Astrocyte (in vitro differentiated cells and primary cell): ENCODE measurements at places on chromosomes 4 and X. TPM values are rescaled to one million over a fixed set of nuclear protein-coding genes. Genes with fewer than 3 reads are reported as not detected.
A peak's percentile ranks its signal among the peaks of the same experiment; 100 is the strongest.

DNA sequence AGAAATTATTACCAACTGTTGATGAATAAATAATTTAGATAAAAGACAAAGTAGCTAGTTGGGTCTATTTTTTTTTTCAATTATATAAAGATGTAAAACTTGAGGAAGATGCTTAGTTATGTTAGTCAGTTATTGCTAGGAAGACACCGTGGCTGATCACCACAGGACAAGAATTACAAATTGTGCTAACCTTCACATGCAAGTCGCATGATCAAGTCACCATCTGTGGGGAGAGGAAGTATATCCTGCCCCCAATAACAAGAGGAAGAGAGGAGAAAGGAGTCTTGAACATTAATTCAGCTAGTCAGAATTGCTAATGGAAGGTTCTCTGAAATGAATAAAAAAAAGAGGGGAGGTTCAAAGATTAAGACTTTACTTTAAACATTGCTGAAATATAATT is 52.3 kb downstream of the CPEB2 start:
- peaks cover 33% of the 10 kb centered on the region for H3K36me3 ChIP-seq
- no peak for DNase-seq
- no peaks in the 10 kb centered on the region for H3K27me3 ChIP-seq
- no peaks in the 10 kb centered on the region for H3K4me1 ChIP-seq

Gene DSPP
- not detected in 2 replicates for total RNA-seq

Gene TCEANC
- total RNA-seq = 1.0 and 2.3 TPM in 2 replicates

Gene FAM236A
- total RNA-seq = not detected in 2 replicates

DNA sequence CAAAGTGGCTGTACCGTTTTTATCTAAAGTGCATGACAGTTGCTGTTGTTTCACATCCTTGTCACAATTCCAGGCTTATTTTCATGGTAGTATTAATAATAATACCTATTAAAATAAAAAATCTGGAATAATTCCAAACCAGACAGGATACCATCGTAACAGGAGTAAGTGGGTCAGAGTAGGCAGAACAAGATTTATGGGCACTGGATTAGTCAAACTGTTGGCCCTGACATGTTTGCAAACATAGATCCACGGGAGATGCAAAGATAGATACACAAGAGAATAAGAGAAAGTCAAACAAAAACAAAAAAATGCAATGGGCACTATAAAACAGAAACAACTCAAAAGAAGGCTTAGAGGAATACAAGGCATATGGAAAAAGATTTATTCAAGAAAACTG is 449.5 kb upstream of the HS3ST1 start:
- no peaks in the 10 kb centered on the region for H3K36me3 ChIP-seq
- DNase-seq = no peak
- no peaks in the 10 kb centered on the region for H3K4me1 ChIP-seq
- no peaks in the 10 kb centered on the region for H3K27me3 ChIP-seq
- no peak overlapping the region for H3K27ac ChIP-seq

Gene MAGED4B
- 144 and 150 TPM in 2 replicates for total RNA-seq

DNA sequence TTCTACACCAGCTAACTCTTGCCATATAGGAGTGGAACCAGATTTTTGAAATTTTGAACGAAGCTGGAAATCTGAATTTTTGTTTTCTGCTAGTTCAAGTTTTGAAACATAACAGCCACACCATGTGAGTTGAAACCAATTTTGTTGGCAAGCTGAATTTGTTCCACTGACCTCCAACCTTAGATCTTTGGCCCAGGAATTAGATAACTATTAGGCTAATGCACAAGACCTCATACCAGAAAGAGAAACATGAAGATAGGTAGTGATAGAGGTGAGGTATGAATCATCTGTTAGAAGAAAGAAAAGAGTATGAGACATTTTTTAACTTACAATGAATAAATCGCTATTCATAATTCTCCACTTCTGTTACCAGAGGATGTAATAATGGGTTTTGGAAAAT is 76.8 kb upstream of the ACSL1 start:
- no peak overlapping the region for H3K4me3 ChIP-seq
- H3K36me3 ChIP-seq = no peaks in the 10 kb centered on the region
- no peak for DNase-seq
- no peaks in the 10 kb centered on the region for H3K27me3 ChIP-seq

DNA sequence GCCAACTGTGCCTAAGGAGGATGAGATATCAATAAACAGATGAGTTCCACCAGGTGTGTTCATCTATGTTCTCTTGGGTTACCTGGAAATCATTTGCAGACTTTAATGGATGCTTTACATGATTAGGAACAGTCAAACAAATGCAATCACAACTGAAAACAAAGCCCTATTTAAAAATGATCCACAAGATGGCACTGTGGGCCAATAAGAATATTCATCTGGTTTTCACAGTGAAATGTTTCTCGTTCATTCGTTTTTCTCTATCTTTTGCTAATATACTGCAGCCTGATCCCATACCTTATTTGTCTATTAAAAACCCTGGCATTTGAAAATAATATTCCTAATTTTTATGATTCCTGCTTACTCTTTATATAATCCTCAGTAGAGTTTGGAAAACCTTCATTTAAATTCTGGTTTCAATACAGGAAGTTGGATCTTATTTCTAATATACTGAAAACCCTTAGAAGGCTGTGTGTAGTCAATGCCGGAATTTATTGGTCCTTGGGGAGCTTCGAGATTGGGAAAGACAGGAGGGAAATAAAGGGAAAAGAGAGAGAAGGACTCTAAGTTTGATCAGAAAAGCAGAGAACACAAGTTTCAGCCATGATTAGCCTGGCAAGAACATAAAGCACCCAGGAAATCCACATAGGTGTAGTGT is 63.8 kb upstream of the TAPT1 start:
- no peaks in the 10 kb centered on the region for H3K27me3 ChIP-seq
- peak; percentile 8 for DNase-seq
- H3K4me1 ChIP-seq = no peaks in the 10 kb centered on the region
- H3K36me3 ChIP-seq = no peaks in the 10 kb centered on the region
- H3K4me3 ChIP-seq = no peak overlapping the region

DNA sequence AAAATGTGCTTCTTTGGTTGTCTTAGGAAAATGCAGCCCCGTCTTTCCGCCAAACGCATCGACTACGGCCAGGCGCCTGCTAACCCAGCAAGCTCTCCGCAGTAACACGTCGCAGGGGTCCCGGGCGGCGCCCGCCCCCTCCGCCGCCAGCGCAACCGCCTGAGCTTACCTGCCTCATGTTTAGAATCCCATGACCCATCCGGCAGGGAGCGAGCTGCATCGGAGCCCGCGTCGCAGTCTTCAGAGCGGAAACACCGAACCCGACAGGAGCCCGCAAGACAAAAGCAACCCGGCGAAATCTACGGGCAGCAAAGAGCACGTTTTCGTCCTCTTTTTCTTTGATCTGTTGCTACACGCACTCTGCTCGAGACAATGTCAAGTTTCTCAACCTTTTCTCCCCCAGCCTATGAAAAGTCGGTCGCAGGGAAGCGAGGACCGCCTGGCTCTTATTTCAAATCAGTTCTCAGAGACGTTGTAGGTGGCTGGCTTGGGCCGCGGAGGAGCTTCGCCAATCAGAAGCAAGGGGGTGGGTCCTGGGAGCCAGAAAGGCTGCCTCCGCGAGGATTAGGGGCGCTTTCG is at the start of gene MID1:
TSS of gene MID1 (minus strand) at position 465 of the 579 bp plus-strand sequence. CDS start 53,038 bp downstream, outside the sequence.
- DNase-seq = peak; percentile 75
- H3K27ac ChIP-seq = peak within 1 kb of the TSS; percentile 79
- peak within 1 kb of the TSS; percentile 93 for H3K4me3 ChIP-seq
- H3K36me3 ChIP-seq = no peaks in the 10 kb centered on the region

GRCh38 chr4:168220893-168221292 is 97.7 kb downstream of the DDX60 start:
- H3K27ac ChIP-seq = peak overlapping the region; percentile 70
- peak; percentile 1 for DNase-seq
- no peaks in the 10 kb centered on the region for H3K36me3 ChIP-seq
- H3K4me3 ChIP-seq = no peak overlapping the region
- H3K4me1 ChIP-seq = peaks cover 29% of the 10 kb centered on the region
- no peaks in the 10 kb centered on the region for H3K27me3 ChIP-seq

DNA sequence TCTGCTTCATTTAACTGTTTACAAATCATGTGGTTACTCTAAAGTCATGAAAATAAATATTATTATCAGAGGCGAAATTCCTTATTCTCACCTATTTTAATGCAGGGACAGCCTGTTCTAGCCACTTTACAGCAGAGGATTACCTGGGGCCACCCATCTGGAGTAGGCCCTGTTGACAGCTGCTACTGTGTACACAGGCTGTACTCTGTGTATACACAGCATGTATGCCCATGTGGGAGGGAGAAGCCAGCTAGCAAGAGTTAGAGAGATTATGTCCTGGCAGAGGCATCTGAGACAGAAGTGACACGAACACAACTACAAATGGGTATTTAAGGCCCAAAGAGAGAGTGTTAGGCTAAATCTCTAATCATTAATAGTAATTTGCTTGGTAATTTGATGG is 62.1 kb downstream of the GPRIN3 start:
- DNase-seq = no peak
- no peaks in the 10 kb centered on the region for H3K36me3 ChIP-seq
- H3K4me3 ChIP-seq = no peak overlapping the region
- no peak overlapping the region for H3K27ac ChIP-seq
- H3K4me1 ChIP-seq = no peaks in the 10 kb centered on the region

- no peaks in the 10 kb centered on the region for H3K36me3 ChIP-seq
- no peaks in the 10 kb centered on the region for H3K27me3 ChIP-seq
- no peak overlapping the region for H3K27ac ChIP-seq
- no peaks in the 10 kb centered on the region for H3K4me1 ChIP-seq
- DNase-seq = no peak
- no peak overlapping the region for H3K4me3 ChIP-seq
Measured at GRCh38 chrX:144219035-144219434, 335.2 kb downstream of the UBE2NL start.

DNA sequence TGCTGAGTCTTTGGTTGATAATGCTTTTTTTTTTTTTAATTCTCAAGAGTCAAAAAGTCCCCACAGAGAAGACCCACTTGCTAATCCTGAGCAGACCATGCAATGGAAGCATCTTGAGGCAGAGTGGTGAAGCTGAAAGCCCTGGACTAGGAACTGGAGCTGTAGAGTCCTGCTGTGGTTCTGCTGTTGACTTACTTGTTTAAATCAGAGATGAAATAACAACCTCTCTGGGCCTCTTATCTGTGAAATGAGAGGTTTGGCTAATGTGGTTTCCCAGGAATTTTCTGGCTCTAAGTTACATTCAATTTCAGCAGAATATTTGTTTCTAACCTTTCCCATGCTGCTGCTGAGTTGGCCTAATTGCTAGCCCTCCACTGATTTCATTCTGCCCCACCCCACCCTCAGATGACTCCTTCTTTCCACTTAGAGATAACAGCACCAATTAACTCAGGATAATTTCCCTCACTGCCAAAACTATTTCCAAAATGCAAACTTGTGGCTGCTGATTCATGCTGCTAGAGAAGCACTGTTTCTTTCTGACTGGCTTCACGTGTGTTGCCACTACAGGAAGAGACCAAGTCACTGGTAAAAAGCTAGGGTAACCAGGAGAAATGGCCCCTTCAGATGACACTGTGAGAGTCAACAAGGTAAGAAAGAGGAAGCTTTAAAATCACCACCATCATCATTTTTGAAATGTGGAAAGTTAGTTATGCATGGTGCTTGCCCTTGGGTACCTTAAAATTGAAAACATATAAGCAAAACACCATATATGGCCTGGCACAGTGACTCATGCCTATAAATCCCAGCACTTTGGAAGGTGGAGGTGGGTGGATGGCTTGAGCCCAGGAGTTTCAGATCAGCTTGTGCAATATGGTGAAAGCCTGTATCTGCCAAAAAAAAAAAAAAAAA is 326.4 kb downstream of the DCHS2 start:
- no peaks in the 10 kb centered on the region for H3K27me3 ChIP-seq
- H3K4me1 ChIP-seq = peaks cover 12% of the 10 kb centered on the region
- peak; percentile 99 for DNase-seq
- peak overlapping the region; percentile 87 for H3K27ac ChIP-seq
- H3K4me3 ChIP-seq = no peak overlapping the region

- H3K27me3 ChIP-seq = no peaks in the 10 kb centered on the region
- no peak overlapping the region for H3K27ac ChIP-seq
- no peak overlapping the region for H3K4me3 ChIP-seq
Measured at GRCh38 chr4:76182463-76182862, 31.2 kb downstream of the SCARB2 start.

- H3K27ac ChIP-seq = peak overlapping the region; percentile 41
- H3K36me3 ChIP-seq = no peaks in the 10 kb centered on the region
- peaks cover 10% of the 10 kb centered on the region for H3K27me3 ChIP-seq
- DNase-seq = no peak
- H3K4me3 ChIP-seq = peak overlapping the region; percentile 96
- peaks cover 3% of the 10 kb centered on the region for H3K4me1 ChIP-seq
Measured at GRCh38 chr4:53365121-53365485, 758 bp downstream of the SCFD2 start.

- H3K27ac ChIP-seq = no peak overlapping the region
- no peak overlapping the region for H3K4me3 ChIP-seq
- peaks cover 10% of the 10 kb centered on the region for H3K4me1 ChIP-seq
- peak; percentile 50 for DNase-seq
Measured at GRCh38 chr4:41538887-41539498, 1.0 kb downstream of the LIMCH1 start.

DNA sequence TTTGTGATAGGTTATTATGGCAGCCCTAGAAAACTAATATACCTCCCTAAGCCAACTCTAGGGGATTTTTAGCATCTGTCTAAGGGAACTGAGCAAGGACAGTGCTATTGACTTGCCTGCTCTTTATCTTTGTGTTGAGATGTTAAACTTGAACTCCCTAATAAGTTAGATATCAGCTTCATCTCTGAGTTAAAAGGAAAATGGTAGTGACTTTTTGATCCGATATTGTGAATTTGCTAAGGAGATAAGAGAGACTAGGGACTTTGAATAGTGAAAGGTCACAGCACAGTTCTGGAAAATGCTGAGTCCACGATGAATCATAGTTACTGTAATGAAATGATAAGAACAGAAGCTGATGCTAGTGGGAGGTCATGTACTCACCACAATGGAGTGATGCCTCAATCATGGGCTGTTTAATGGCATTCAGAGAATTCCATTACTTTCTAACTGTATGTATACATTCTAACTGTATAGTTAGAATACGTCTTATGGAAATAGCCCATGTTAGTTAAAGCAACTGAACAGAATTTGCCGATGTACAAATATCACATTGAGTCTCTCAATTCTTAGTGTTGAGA is 147.2 kb downstream of the GLRA3 start:
- H3K36me3 ChIP-seq = no peaks in the 10 kb centered on the region
- H3K27me3 ChIP-seq = no peaks in the 10 kb centered on the region
- H3K27ac ChIP-seq = no peak overlapping the region
- peak; percentile 68 for DNase-seq
